Endodermal cell (in vitro differentiated cells): ENCODE measurements at places on chromosomes 7 and 10. TPM values are rescaled to one million over a fixed set of nuclear protein-coding genes. Genes with fewer than 3 reads are reported as not detected.

The CRPPA gene
- total RNA-seq, result 4.2 and 5.4 TPM in 2 replicates

The SAMD9 gene
- not detected in 3 replicates for total RNA-seq

The ARL4A gene
- 12.5 to 19.1 TPM (median 19.0 TPM) in 3 replicates for total RNA-seq

The SORCS3 gene
- 0.68 TPM in 2 replicates for total RNA-seq

The FAM237B gene
- not detected in 3 replicates for total RNA-seq

The OPN1SW gene
- not detected in 2 replicates for total RNA-seq

The IQUB gene
- 1.5 to 2.1 TPM (median 1.6 TPM) in 3 replicates for total RNA-seq

DNA sequence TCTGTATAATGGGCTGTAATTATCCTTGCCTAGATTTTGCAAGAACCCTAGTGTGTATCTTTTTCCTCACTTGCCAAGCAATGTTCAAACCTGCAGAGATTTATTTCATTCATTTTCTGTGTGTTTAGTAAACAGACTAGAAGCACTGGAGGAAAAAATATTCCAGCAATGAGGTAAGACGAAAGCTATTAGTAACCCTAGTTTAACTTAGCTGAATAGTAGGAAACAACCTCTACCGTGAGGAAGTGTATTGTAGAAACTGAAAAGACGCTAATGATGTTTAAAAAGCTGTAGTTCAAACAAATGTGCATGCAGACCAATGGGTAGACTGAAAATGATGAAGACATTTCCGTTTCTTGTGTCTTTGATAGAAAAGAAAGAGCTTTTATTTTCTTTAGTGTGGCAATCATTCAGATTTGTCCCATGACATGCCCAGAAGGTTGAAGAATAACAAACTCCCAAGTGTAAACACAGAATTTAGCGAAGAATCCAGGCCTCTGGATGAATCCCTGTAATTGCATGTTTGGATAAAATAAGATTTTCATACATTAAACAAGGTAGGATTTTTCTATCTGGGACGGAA, 20.7 kb downstream of the CAV1 start:
- H3K4me3 ChIP-seq, result no peak overlapping the region
- H3K27me3 ChIP-seq, result no peaks in the 10 kb centered on the region
- no peak for DNase-seq
- H3K27ac ChIP-seq, result no peak overlapping the region

GRCh38 chr10:4136121-4136520, 351.1 kb upstream of the KLF6 start:
- DNase-seq, result no peak
- H3K27me3 ChIP-seq, result no peaks in the 10 kb centered on the region
- H3K4me3 ChIP-seq, result no peak overlapping the region
- peaks cover under 1% of the 10 kb centered on the region for H3K4me1 ChIP-seq

- no peak overlapping the region for H3K4me3 ChIP-seq
- H3K36me3 ChIP-seq, result peaks cover 14% of the 10 kb centered on the region
- no peaks in the 10 kb centered on the region for H3K27me3 ChIP-seq
- peak; percentile 85 for DNase-seq
- no peaks in the 10 kb centered on the region for H3K4me1 ChIP-seq
Observed at GRCh38 chr7:35624299-35625186, 70.4 kb downstream of the HERPUD2 start.

DNA sequence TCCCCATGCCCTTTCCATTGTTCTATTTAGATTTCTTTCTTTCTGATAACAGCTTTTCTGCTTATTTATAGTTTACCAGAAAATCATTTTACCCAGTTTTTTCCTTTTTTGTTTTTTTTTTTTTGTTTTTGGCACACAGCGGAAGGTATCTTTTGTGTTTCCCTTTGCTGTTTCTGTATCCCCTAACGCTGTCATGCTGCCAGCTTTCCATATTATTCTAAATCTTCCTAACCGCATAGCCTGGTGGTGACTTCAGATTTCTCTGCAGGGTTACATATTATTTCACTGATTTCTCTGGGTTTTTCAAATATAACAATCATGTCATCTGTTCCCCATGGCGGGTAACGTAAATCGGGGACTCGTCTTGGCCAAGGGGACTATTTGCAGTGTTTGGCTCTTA, 4.0 kb upstream of the SLC29A4 start:
- no peak overlapping the region for H3K27ac ChIP-seq
- H3K4me3 ChIP-seq, result no peak overlapping the region

- no peaks in the 10 kb centered on the region for H3K36me3 ChIP-seq
- H3K27me3 ChIP-seq, result no peaks in the 10 kb centered on the region
- no peaks in the 10 kb centered on the region for H3K4me1 ChIP-seq
- DNase-seq, result peak; percentile 87
Observed at GRCh38 chr7:141533149-141533949, 17.9 kb upstream of the AGK start.

- H3K27me3 ChIP-seq, result no peaks in the 10 kb centered on the region
- no peak overlapping the region for H3K4me3 ChIP-seq
- H3K4me1 ChIP-seq, result no peaks in the 10 kb centered on the region
- H3K27ac ChIP-seq, result no peak overlapping the region
Observed at GRCh38 chr10:71161425-71161824, 50.9 kb upstream of the UNC5B start.

DNA sequence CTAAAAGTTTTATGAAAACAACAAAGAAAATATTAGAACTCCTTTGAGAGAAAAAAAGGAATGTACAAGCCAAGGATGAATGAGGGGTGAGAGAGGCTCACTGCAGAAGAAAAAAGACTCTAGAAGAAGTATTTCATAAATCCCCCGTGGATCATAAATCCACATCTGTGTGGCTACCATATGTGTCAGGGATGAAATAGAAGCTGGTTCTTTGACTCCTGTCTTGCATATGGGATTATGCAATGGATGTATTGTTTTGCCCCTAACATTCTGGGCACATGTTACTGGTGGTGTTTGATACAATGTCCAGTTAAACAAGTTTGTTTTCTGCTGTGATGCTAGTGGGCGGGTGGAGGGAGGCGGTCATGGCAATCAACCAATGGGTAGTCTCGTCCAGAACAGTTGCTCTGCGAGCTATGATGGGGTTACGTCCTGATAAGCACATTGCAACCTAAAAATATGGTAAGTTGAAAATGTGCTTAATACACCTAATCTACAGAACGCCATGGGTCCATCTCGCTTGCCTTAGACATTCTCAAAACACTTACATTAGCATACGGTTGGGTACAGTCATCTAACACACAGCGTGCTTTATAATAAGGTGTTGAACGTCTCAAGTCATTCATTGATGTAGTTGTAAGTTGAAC, 34.1 kb upstream of the PITRM1 start:
- H3K4me1 ChIP-seq, result peaks cover 5% of the 10 kb centered on the region
- no peak overlapping the region for H3K4me3 ChIP-seq
- H3K36me3 ChIP-seq, result no peaks in the 10 kb centered on the region
- H3K27me3 ChIP-seq, result no peaks in the 10 kb centered on the region
- H3K27ac ChIP-seq, result no peak overlapping the region
- DNase-seq, result no peak

- no peaks in the 10 kb centered on the region for H3K4me1 ChIP-seq
- no peaks in the 10 kb centered on the region for H3K27me3 ChIP-seq
- H3K4me3 ChIP-seq, result no peak overlapping the region
- no peaks in the 10 kb centered on the region for H3K36me3 ChIP-seq
- peak; percentile 23 for DNase-seq
Observed at GRCh38 chr10:47024046-47024322, 112.8 kb downstream of the PTPN20 start.

DNA sequence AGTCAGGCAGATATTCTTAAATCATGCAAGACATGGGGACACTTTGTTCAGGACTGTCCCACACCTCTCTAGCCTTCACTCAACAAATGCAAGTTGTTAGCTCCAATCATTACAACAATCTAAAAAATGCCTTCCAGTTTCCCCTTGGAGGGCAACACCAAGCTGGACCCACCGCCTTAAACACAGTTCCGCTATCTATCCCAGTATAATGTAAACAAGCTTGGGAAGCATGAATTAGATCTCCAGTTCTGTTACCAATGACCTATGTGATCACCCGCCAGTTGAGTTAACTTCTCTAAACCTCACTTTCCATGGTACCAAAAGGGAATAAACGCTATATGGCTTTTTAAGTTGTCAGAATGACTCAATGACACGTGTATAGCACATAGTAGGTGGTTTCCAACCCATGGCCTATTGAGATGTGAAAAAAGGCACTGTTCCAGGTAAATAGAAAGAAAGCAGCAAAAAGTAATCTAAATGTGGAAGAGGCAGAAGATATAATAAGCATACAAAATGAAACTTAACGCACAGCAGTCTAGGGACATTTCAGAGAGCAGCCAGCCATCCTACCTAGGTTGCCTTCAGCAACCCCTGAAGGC, 2.4 kb upstream of the REEP3 start:
- H3K27ac ChIP-seq, result no peak overlapping the region
- peaks cover 16% of the 10 kb centered on the region for H3K36me3 ChIP-seq
- peak overlapping the region; percentile 94 for H3K4me3 ChIP-seq
- H3K27me3 ChIP-seq, result no peaks in the 10 kb centered on the region
- DNase-seq, result no peak

DNA sequence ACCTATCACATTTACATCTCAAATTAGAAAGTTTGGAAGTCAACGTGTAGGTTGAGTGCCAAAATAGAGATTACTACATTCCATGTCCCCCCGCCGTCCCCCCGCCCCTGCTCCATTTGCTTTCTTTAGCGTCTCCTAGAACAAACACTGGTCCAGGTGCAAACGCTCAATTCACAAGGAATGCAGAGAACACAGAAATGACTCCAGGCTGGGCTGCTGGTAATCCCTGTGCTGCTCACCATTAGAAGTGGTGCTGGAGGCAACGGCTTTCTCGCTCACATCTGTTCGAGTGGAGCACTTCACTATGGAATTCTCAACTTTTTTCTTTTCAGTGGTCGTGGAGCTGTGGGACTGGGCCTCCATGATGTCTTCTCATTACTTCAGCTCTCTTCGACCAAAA, 14.1 kb downstream of the GLI3 start:
- H3K4me1 ChIP-seq, result no peaks in the 10 kb centered on the region
- H3K27ac ChIP-seq, result peak overlapping the region; percentile 83
- H3K36me3 ChIP-seq, result no peaks in the 10 kb centered on the region
